ENCODE measurements at places on chromosomes 7 and 10. TPM values are rescaled to one million over a fixed set of nuclear protein-coding genes. Genes with fewer than 3 reads are reported as not detected.

The HOXA4 gene
- total RNA-seq, result 2.7 TPM

The LRMDA gene
- total RNA-seq, result 15.5 TPM

The CNPY1 gene
- not detected for total RNA-seq

The C1GALT1 gene
- 39.5 TPM for total RNA-seq

The PSD gene
- 4.6 TPM for total RNA-seq

DNA sequence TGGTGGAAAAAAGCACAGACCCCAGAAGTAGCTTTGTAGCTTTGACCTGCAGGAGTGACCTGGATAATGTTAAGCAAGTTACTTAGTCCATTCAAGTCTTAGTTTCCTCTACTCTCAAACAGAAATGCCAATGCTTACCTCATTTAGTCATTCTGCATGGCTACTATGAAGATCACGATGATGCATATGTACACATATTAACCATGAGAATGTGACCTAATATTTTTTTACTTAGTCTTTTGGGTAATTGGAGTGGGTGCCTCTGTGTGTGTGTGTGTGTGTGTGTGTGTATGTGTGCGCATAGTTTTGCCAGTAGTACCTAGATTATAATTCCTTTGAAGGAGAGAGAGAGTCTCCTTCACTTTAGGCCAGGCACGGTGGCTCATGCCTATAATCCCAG lies 95.8 kb downstream of the NRP1 start:
- DNase-seq, result no peak

DNA sequence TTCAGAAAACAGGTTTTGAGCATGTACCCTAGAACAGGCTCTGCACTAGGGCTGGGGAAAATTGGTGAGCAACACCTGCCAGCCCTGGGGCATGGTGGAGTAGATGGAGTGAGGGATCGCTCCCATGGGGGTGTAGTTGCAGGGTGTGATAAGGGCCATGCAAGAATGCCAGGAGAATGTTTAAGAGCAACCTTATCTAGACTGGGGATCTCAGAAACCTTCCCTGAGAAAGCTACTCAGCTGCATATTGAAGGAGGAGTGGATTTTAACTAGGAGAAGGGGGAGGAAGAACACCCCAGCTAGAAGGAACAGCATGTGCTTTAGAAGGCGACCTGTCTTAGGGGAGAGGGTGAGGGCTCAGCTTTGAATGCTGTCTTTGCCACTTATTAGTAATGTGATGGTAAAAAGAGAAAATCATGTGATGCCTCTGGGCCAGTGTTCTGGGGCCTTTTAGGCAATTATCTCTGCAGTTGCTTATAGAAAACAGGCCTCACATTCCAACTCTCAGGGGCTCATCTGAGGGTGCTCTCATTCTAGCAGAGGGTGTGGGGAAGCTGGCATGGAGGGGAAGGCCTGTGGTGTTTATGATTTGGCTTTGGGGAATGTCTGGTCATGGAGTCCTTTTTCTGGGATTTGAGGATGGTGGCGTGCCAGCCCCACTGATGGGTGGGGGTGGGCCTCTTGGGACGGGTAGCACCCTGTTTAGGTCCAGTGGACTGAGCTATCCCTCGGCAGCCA lies 225.4 kb downstream of the BMPER start:
- no peak for DNase-seq

DNA sequence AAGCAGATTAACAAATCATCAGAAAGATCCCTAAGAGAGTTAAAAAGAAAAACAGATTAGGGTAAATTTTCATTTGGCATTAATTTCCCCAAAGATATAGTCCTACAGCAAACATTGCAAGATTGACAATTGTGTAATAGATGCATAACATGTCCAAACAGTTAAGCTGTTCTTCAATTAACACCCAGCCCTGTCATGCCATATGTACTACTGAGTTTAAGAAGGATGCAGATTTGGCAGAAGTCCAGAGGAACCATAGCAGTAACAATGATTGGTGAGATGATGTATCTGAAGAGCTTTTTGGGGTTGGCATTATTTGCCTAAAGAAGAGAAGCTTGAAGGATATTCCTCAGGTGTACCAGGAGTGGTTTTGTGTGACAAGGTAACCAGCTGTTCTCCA lies 287.6 kb downstream of the LRMDA start:
- DNase-seq, result no peak

DNA sequence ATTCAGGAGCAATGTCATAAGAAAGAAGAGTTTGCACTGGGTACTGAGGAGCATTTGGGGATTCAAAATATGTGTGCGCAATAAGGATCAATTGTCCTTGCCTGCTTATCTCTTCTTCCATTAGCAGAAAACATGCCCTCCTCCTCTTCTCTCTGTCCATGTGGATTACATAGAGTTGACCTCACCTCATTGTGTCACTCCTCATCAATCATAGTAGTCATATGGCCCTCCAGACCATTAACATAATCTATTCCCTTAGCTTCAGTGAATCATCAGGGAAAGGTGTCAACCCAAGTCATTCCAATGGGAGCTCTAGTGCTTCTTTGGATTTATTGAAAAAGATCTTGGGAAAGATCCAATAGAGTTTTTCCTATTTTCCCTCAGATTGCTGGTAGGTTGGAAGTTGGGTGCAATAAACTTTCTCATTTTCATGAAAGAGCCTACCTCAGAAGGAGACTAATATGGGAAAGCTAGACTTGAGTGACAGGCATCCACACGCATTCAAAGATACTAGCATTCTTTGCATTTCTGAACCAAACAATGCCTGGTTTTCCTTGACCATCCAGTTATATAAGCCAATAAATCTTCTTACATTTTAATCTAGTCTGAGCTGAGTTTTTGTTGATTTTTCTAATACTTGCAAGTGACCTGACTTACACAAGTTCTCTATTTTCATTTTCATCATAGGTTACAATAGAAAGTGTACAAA lies 71.5 kb upstream of the FAM13C start:
- DNase-seq, result no peak

GRCh38 chr10:16583382-16583781 lies 61.7 kb upstream of the C1QL3 start:
- no peak for DNase-seq

DNA sequence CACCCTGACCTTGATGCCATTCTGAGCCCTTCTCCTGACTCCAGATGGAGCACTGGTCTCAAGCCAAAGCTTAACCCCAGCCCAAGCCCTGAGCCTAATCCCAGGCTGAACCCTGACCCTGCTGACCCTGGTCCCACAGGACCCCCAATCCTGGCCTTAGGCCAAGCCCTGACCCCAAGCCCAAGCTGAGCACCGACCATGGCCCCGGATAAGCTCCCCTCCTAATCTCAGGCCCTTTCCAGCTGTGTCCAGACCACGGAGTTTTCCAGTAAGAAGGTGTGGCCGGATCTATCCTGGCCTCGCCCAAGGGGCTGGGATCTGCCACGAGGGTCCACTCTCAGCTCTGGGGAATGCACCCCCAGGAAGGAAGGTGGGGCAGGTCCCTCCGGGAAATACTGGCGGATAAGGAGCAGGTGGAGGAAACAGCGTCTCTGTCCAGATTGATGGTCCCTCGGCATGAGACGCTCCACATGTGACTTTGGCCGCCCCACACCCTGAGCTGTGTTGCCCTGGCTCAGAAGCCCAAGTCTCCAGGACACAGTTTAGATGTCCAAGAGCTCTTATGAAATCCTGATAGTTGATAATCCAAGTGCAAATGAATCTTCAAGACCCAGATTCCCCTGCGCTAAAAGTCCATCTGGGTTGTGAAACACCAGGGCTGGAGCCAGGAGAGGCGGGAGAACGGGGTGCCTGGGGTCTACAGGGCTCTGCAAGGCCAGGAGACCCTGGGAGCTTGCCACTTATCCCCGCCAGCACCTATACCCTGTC lies 10.4 kb downstream of the ELN start:
- DNase-seq, result no peak

DNA sequence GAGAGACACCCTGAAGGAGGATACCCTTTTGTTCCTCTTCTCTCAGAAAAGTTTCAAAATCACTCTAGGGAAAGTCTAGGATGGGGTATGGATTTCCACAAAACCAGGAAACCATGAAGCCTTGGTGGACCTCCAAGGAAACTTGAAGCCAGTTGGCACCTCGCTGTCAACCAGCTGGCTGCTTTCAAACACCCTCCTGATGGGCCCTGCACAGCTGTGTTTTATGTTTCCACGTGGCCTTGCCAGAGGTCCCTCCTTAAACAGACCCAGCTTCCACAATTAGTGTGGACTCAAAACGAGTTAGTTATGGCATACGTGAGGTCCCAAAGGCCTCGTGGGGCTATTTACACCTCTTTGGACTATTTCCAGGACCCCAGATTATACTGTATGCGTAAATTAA lies 5.9 kb downstream of the PPP1R3A start:
- DNase-seq, result peak; percentile 14

GRCh38 chr7:124536156-124536762 lies 229.3 kb downstream of the GPR37 start:
- DNase-seq, result peak; percentile 73

DNA sequence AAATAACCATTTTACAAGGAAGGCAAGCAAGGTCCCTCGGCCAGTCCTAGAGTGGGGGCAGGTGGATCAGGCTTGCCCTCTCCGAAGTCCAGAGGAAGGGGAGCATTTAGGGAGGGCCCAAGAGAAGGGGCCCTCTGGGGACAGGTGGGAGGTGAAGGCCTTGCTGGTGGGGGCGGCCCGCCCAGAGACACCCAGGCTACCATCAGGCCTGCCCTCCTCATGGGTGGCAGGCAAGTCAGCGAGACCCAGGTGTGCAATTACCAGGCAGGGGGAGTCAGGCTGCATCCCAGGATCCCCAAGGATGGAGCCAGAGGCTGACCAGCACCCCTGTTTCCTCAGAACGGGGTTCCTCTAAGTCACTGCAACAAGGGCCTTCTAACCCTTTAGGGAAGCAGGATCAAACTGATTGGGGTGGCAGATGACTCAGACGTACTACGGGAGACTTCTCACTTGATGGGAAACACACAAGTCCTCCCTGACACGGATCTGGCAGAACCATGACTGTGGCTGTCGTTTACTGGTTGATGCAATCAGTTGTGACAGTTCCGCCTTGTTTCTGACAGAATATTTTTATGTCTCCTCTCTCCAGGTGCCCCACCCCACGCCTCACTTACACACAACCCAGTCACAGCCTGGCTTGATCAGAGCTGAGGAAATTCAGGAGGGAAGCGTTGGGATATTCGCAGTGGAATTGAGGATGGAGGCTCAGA lies 8.2 kb downstream of the LOXL4 start:
- no peak for DNase-seq

DNA sequence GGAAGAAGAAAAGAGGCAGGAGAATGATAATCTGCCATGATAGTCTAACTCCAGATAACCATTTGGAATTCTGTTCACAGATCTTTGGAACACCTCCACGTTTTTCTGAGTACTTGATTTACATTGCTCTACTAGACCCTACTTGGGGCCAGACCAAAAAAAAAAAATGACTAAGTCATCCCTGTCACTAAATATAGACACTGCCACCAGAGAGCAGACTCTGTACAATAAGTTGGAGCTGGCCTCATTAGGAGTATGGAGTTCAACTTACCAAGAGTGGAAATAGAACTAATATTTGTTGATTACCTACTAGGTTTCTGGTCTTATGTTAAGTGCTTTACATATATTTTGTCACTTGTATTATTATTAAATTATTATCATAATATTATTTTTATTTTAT lies 80.9 kb upstream of the ZNF800 start:
- DNase-seq, result no peak
